ENCODE measurements at places on chromosomes 7 and 10.

GRCh38 chr10:102120991-102121738, 997 bp upstream of the LDB1 start:
- peaks cover 49% of the 10 kb centered on the region for H3K4me1 ChIP-seq
- H3K4me3 ChIP-seq: peak overlapping the region; percentile 91
- H3K27me3 ChIP-seq: no peaks in the 10 kb centered on the region
- H3K27ac ChIP-seq: peak overlapping the region; percentile 90

DNA sequence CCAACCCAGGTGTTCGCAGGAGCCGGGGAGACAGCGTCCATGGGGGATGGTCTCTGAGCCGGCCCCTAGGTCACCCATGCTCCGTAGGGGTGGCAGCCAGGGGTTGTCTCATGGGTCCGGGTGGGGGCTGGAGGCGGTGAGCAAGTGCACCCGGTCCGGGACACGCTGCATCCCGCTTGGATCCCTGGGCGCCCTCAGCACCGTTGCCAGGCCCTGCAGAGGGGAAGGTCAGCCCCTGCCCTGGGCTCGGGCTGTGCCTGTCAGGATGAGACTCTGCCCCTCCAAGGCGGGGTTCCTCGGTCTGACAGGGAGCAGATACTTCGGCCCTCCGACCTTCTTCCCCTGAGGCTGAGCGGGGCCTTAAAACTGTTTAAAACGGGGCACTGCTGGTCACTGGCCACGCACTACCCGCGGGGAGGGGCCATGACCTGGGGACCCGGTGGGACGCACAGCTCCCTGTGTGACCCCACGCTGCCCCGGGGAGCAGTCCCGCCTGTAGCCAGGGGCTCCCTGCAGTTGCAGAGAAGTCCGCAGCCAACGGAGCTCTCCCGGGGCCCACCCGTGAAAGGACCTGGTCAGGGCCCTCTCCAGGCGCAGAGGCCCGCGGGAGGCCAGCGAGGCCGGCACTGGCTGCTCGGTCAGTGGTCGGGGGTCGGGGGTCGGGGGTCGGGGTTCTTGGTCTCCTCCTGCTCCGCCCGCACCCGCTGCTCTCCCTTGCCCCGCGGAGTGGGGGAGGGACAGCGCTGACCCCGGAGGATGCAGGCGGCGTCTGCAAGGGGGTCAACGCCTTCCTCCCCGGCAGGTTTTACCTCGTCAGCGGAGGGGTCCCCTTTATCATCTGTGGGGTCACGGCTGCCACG, 33.4 kb upstream of the KNDC1 start:
- peaks cover 4% of the 10 kb centered on the region for H3K36me3 ChIP-seq
- H3K4me1 ChIP-seq: peaks cover 7% of the 10 kb centered on the region
- H3K27me3 ChIP-seq: peaks cover 9% of the 10 kb centered on the region
- no peak overlapping the region for H3K4me3 ChIP-seq
- DNase-seq: no peak

DNA sequence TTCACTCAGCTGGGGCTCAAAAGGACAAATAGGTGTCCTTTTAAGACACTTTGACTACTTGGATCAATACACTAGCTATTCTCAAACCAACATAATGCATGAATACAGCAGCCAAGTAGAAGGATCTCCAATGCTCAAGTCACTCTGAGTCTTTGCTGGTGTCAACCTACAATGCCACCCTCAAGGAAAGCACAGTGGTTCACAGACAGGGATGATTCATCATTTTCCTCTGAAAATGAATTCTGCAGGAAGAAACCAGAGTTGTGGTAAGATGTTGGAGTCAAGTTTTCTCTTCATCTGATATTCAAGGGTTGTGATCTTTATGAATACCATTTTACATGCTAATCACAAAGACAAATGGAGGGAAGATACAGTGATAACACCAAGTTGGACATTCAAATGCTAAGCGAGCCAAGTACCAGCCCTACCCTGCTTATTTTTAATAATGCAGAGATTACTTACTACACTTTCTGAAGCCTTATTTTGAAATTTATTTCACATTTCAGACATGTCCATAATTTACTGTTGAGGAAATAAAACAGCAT, 143.1 kb upstream of the FGFR2 start:
- no peak overlapping the region for H3K4me3 ChIP-seq
- no peaks in the 10 kb centered on the region for H3K27me3 ChIP-seq
- DNase-seq: no peak
- peaks cover 9% of the 10 kb centered on the region for H3K36me3 ChIP-seq
- H3K27ac ChIP-seq: no peak overlapping the region

GRCh38 chr10:82267014-82267413, 392.0 kb downstream of the NRG3 start:
- no peaks in the 10 kb centered on the region for H3K36me3 ChIP-seq
- no peak overlapping the region for H3K27ac ChIP-seq
- H3K27me3 ChIP-seq: no peaks in the 10 kb centered on the region
- no peak overlapping the region for H3K4me3 ChIP-seq

DNA sequence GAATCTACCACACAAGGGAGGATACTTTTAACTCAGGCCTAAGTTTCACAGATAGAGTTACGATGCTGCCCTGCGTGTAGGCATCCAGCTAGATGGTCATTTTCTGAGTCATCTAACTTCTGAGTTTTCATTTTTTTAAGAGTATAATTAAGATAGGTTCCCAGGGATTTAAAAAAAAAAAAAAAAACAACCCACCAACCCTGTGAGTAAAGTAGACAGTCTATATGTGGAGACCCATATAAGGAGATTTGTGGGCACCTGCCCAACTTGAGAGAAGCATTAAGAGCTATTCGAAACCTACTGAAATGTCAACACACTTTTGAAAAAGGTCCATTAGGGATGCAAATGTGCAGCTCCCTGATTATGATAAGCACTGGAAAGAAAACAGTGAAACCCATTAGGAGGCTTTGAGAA, 257.3 kb downstream of the TRIL start:
- no peak for DNase-seq
- H3K27me3 ChIP-seq: peaks cover 34% of the 10 kb centered on the region
- no peaks in the 10 kb centered on the region for H3K4me1 ChIP-seq
- H3K27ac ChIP-seq: no peak overlapping the region
- no peak overlapping the region for H3K4me3 ChIP-seq
- no peaks in the 10 kb centered on the region for H3K36me3 ChIP-seq

DNA sequence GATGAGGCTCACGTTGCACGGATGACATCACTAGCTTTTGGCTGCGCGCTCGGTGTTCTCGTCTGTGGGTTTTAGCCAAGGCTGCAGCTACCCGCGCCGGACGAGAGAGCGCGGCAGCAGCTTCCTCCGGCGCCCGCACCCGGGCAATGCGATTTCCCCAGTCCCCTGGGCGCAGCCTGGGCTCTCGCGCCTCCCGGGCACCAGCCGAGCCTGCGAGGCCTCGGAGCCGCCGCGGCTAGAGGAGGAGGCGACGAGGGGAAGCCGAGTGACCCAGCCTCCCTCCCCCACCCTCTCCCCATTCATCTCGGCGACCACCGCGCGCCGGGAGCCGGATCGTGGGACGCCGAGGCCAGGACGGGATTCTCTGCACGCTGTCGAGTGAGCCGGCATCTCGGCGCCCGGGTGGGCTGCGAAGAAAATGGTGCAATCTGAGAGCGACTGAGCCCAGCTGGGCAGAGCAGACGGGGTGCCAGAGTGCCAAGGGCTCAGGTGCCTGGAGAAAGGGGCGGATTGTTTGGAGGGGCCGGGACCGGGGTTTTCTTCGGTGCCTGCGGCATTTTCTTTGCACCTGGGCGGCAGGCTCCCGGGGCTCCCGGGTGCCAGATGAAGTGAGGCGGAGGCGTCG, 1.2 kb upstream of the TMEM178B start:
- peak overlapping the region; percentile 76 for H3K4me3 ChIP-seq
- H3K4me1 ChIP-seq: peaks cover 16% of the 10 kb centered on the region
- H3K27ac ChIP-seq: no peak overlapping the region
- DNase-seq: no peak
- H3K27me3 ChIP-seq: peaks cover 54% of the 10 kb centered on the region
